Stimulated activated CD8-positive, alpha-beta memory T cell treated with anti-CD3 and anti-CD28 coated beads, Interleukin-12 subunit alpha, Interleukin-12 subunit beta, amount 100 ng/mL, for 4 hours (primary cell): ENCODE measurements at places on chromosomes 13 and 19.
A peak's percentile ranks its signal among the peaks of the same experiment; 100 is the strongest.

- DNase-seq: no peak
Observed at GRCh38 chr19:46478356-46478986, 7.1 kb upstream of the PNMA8A start.

- no peak for DNase-seq
Observed at GRCh38 chr13:21901811-21902708, 231.2 kb downstream of the FGF9 start.

GRCh38 chr13:112926003-112926402, 43.0 kb upstream of the MCF2L start:
- no peak for DNase-seq

DNA sequence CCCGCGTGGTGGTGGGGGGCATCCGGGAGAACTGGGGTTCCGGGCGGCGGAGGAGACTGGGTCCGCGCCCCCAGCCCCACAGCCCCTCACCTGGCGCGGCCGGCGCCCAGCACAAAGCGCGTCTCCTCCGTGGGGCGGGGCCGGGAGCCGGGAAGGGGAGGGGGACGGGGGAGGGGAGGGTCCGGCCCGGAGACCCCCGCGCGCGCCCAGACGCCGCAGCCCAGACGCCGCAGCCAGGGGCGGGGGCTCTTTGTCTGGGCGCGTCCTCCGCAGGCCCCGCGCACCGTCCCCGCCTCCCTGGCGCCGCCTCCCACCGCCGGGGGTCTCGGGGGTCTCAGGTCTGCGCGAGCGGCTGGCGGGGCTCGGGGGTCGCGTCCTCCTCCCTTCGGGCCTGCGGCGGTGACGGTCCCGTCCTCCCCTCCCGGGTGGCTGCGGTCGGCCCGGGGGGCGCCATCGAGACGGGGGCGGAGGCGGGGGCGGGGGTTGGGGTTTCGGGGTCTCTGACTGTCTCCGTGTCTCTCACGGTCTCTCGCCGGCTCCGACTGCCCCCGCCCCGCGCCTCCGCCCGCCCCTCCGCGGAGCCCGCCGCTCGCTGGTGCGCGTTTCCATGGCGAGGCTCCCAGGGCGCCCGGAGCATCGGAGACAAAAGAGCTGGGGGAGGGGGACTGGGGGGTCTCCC, at the start of gene PLPPR3:
Gene PLPPR3 (minus strand): TSS at position 131 of the 679 bp plus-strand sequence. CDS start 396 bp downstream, outside the sequence.
- no peak for DNase-seq

DNA sequence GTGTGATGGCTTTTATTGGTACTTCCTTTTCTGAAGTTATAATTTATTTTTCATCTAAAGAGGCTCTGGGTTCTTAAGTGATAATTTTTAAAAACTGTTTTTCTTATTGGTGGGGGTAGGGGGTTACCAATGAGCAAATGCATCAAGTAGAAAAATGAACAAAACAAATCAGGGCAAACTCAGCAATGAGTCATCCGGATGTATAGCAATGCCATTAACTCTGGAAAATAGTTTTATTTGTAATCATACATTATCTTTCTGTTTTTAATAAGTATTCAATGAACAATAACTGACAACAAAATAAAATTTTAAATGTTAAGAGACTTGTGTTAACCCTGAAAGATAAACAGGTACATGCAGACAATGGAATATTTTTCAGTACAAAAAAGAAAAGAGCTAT, 67.6 kb downstream of the UFM1 start:
- DNase-seq: no peak

- DNase-seq: no peak
Observed at GRCh38 chr13:56720841-56721240, 419.9 kb upstream of the PRR20A start.

GRCh38 chr13:98521461-98522247, 55.3 kb downstream of the STK24 start:
- no peak for DNase-seq

DNA sequence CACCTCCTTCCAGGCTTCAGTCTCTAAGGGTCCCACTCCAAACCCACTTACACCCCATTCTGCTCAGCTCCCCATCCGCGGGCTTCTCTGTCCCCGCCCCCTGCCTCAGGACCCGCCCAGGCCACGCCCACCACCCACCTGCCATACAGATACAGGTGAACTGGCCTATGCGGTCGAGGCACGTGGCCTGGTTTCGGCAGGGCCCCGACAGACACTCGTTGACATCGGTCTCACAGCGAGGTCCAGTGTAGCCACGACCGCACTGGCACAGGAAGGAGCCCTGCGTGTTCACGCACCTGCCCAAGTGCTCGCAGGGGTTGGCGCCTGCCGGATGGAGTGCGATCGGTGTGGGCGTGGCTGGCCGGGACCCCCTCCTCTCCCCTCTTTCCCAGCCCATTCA, 11.9 kb downstream of the NOTCH3 start:
- no peak for DNase-seq

GRCh38 chr19:38850436-38850975, 720 bp upstream of the HNRNPL start:
- peak; percentile 98 for DNase-seq

- no peak for DNase-seq
Observed at GRCh38 chr13:104984296-104984818, 1551.1 kb downstream of the EFNB2 start.

DNA sequence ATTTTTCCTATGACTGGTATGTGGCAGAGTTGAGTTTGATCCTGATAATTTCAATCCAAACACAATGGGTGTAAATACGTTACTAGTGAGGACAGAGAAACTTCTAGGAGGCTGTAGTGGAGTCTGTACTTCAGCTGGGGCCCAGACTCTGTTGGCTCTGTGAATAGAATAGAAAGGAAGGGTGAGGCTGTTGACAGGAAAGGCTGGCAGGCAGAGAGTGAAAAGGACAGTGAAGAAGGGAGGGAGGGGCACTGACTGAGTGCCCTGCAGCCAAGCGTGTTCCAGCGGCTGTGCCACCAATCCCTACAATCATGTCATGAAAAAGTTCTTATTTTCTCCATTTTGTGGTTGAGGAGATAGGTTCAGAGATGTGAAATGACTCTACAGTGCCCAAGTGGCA, 80.5 kb downstream of the MBNL2 start:
- DNase-seq: no peak

GRCh38 chr13:34361560-34361959, 543.6 kb downstream of the RFC3 start:
- DNase-seq: no peak

GRCh38 chr13:91346850-91347201, 661 bp upstream of the MIR17HG start:
- DNase-seq: peak; percentile 6

GRCh38 chr19:49999371-50000010, 25.7 kb downstream of the VRK3 start:
- no peak for DNase-seq

DNA sequence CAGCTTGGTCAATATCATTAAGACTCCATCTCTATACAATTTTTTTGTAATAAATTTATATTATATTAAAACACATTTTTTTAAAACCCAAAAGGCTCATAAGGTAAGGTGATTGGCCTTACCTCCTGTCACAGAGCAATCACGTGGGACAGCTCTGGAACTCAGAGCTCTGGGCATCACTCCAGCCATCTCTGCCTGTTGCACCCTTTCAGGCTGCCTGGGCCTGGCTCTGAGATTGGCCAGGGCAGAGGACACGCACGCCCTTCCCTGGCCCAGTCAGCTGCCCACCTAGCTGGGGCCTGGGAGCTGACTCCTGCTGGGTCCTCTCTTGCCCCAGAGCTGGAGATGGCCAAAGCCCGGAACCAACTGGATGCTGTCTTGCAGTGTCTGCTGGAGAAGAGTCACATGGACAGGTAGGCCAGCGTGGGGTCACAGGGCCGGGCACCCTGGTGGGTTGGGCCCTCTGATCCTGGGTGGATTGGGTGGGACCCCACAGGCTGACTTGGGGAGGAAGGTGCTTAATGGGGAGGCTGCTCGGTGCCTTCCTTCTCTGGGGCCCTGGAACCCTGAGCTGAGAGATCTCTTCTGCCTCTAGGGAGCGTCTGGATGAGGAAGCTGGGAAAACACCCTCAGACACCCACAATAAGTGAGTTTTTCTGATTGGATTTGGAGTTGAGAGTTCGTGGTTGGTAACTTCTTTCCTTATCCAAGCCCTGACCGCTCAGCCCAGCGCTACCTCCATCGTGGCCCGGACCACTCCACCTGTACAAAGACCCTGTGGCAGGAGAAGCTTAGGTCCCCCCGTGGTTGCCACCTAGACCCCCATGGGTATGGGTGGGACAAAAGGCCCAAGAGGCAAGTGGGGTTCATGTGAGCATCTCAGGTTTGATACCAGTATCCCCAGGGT, 3.7 kb downstream of the LIN37 start:
- DNase-seq: no peak

DNA sequence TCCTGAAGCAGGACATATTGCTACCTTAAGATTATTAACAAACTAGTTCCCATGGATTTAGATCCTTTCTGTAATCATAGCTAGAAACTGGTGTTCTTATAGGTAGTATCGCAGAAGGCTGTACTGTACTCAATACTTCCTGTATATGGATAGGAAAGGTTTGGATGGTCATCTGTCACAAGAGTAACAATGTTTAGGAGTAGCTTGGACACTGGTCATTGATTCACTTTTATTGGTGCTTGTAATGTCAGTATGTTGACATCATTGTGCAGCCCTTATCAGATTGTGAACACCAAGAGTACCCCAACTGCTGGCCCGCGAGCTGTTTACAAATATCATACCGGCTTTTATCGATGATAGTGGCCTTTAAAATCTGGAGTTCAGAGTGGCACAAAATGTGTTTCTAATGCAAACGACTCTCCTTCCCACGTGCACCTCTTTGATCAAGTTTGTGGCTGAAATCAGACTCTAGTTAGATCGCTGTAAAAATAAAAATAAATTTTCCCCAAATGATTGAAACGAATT, 605 bp upstream of the CDK8 start:
- DNase-seq: no peak

- no peak for DNase-seq
Observed at GRCh38 chr19:7779631-7780486, 16.8 kb downstream of the CLEC4M start.

DNA sequence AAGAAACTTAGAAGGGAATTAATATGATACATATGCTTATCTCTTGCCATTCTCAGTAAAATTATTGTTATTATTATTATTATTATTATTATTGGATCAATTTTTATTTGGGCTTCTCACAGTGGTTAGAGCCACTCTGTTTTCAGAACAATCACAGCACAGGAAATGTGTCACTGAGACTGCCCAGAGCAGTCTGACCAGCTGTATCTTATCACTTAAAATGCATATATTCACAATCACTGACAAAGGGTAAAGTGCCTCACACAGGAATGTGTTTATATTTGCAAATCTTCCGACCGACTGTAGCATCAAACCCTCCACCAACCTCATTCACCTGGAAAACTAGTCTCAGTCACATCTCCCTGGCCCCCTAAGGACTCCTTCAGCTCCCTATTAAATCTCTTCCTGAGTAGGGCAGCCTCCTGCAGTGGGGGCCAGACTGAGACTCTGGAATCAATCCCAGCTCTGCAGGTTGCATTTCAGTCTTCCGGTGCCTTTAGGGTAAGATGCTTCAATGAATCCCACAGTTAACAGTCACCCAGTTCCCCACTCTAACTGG, 738.3 kb upstream of the SLITRK5 start:
- no peak for DNase-seq

DNA sequence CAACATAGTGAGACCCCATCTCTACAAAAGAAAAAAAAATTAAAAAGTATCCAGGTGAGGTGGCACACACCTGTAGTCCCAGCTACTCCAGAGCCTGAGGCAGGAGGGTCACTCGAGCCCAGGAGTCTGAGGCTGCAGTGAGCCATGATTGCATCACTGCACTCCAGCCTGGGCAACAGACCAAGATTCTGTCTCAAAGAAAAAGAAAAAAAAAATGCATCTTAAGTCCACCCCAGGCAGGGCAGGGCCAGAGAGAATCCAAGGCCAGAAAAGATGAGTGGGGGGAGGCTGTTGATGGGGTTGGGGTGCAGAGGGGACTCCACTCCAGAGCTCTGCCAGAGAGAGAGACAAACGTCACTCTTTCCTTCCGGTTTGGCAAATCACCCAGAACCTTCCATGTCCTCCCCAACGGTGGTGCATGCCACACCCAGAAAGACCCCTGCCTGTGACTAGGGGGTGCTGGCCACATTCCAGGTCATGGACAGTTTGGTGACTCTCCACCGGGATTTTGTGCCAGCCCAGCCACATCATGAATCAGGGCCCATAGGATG, 431 bp downstream of the FUT3 start:
- no peak for DNase-seq

DNA sequence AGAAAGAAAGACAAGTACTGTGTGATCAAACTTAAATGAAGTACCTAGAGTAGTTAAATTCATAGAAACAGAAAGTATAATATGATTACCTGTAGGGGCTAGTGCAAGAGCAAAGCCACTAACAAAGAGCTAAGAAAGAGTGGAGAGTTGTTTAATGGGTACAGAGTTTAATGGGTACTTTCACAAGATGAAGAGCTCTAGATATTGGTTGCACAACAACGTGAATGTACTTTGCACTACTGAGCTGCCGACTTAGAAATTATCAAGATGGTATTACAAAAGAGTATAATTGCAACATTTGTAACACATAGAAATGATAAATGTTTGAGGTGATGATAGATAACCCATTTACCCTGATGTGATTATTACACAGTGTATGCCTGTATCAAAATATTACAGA, 140.3 kb upstream of the GPC6 start:
- no peak for DNase-seq

DNA sequence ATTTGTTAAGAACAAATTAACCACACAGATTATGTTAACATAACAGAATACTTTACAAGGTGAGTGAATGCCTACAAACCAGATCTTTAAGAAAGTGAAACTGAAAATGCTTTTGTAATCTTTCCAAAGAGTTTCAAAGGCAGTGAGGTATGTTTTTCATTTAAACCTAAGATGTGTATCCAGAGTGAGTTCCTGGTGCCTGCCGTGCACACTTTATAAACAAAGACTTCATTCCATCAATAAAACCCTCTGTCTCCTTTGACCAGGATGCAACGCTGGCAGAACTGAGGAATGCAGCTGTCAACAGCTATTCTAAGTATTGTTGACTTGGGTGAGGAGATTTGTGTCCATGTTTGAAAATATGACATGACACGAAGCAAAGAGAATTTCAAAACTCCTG, 344.6 kb downstream of the DNAJC15 start:
- no peak for DNase-seq

DNA sequence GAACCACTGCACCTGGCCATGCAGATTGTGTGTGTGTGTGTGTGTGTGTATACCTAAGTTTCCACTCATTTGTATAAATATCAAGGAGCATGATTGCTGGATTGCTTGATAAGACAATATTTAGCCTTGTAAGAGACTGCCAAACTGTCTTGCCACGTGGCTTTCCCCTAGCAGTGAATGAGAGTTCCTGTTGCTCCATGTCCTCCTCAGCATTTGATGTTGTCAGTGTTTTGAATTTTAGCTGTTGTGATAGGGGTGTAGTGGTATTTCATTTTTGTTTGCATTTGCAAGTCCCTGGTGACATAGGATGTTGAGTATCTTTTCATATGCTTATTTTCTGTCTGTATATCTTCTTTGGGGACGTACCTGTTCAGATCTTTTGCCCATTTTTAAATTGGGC, 99.0 kb upstream of the ZNF536 start:
- DNase-seq: no peak

DNA sequence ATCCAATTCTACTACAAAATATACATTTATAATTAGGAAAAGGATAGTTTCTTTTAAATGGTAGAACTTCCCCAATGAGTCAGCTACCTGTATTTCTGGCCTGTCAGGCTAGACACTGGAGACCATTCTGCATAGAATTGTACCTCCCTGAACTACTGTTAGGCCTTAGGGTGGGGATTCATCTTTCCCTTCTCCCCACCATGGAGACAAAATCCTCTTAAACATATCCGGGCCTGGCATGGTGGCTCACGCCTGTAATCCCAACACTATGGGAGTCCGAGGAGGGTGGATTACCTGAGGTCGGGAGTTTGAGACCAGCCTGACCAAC, 24.5 kb upstream of the TPT1 start:
- no peak for DNase-seq

- no peak for DNase-seq
Observed at GRCh38 chr13:108326309-108326708, 56.8 kb downstream of the TNFSF13B start.
